ENCODE measurements at places on chromosomes 12 and 14.

GRCh38 chr12:46661110-46661845, 164.5 kb downstream of the SLC38A4 start:
- no peak for DNase-seq

- DNase-seq = no peak
Measured at GRCh38 chr14:24794644-24795305, 160.8 kb upstream of the GZMB start.

- no peak for DNase-seq
Measured at GRCh38 chr12:71142016-71142415, 15.8 kb downstream of the TSPAN8 start.

GRCh38 chr14:49769171-49769570, 1.2 kb downstream of the KLHDC2 start:
- no peak for DNase-seq

GRCh38 chr12:109423392-109423791, 53.7 kb downstream of the KCTD10 start:
- no peak for DNase-seq

DNA sequence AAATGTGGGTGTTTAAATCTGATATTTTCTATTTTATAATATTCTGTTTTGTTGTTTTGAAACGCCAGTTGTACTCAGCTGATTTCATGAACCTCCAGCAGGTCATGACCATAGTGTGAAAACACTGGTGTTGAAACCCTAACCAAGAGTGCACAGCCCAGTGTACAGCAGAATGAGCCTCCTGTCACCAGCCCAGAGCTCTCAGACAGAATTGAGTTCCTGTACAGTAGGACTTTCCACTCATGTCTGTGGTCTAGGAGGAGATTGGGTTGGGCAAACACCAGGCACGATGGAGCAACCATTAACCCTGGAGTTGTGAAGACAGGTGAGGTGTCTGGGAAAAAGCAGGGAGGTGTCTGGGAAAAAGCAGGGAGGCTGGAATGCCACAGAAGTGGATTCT, 908.8 kb downstream of the VRK1 start:
- no peak for DNase-seq

- DNase-seq = no peak
Measured at GRCh38 chr12:22051114-22051698, 5.2 kb downstream of the CMAS start.

DNA sequence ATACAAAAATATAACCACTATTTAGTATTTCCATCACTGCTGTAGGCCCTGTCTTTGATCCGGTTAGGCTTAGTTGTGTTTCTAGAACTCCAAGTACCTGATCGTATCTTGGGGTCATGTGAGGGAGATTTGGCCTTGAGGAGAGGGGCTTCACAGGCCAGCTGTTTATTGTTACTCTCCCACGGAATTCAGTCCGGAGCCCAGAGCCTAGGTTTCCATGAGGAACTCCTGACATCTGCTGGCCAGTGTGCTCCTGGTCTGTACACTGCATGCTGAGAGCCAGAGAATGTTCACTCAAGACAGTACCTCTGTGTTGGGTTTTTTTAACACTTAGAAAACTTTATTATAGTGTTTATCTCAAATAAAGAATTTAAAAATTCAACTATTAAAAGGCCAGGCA, 341.0 kb upstream of the TMEM132C start:
- DNase-seq = peak; percentile 53

GRCh38 chr14:58738189-58738836, 100.6 kb downstream of the DACT1 start:
- DNase-seq = no peak

DNA sequence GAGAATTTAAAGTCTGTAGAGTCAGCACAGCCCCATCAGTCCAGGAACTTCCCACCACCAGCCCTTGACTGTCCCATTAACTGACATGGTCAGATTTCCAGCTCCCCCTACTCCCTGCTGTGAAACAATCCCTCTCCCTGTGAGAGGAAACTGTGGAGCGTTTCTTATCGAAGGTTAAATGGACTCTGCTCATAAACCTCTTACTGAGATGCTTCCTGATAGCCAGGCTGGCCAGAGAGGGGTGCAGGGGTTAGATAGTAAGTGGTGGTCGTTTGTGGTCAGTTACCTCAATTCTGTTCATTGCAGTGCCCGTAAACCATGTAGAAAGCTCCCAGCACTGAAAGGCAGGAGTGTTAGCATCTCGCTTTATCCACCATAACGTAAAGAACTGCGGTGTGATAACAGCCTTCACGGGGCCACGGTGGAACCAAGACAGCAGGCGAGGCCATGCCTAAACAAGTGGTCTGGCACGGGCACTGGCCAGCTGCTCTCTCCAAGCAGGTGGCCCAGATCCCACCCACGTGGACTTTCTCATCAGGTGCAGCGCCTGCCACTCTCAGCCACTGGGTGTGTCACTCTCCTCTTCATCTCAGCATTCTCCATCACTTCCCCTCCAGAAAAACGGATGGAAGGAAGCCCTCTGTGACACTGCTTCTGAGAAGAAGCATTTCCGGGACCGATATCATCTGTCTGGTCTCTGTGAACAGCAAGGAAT, 102.2 kb downstream of the FBXL14 start:
- no peak for DNase-seq

GRCh38 chr12:28034271-28034670, 61.7 kb upstream of the PTHLH start:
- no peak for DNase-seq

- DNase-seq = no peak
Measured at GRCh38 chr12:115574826-115575225, 702.7 kb downstream of the MED13L start.

DNA sequence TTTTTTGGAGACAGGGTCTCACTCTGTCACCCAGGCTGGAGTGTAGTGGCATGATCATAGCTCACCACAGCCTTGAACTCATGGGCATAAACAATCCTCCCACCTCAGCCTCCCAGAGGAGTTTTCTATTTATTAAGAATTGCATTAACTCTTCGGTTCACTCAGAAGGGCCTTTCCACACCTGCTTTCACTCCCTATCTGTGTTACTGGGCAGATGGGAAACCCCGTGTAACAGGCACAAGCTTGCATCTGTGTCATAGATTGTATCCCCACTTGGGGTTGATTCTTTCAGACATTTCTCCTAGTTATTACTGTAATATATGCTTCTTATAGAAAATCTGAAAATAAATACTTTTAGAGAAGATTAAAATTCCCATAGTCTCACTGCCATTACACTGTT, 38.7 kb downstream of the STX2 start:
- no peak for DNase-seq

DNA sequence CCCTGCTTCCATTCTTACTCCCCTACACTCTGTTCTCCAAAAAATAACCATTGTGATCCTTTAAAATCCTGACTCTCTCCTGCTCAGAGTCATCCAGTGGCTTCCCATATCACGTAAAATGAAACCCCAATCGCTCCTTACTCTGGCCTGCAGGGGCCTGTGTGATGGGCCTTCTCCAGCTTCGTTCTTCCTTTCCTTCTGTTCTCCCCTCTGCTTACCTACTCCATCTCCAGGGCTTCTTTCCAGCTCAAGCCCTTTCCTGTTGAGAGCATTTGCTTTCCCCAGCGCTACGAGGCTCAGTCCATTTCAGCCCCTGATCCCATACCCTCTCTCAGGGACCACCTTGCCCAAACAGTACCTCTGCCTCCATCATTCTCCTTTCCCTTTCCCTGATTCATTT, 144.4 kb upstream of the ARHGAP5 start:
- no peak for DNase-seq

- no peak for DNase-seq
Measured at GRCh38 chr14:100609331-100609870, 22.2 kb upstream of the BEGAIN start.

- no peak for DNase-seq
Measured at GRCh38 chr12:118536306-118536906, 160.1 kb downstream of the SUDS3 start.

GRCh38 chr12:105949391-105949790, 189.4 kb downstream of the NUAK1 start:
- DNase-seq = no peak

DNA sequence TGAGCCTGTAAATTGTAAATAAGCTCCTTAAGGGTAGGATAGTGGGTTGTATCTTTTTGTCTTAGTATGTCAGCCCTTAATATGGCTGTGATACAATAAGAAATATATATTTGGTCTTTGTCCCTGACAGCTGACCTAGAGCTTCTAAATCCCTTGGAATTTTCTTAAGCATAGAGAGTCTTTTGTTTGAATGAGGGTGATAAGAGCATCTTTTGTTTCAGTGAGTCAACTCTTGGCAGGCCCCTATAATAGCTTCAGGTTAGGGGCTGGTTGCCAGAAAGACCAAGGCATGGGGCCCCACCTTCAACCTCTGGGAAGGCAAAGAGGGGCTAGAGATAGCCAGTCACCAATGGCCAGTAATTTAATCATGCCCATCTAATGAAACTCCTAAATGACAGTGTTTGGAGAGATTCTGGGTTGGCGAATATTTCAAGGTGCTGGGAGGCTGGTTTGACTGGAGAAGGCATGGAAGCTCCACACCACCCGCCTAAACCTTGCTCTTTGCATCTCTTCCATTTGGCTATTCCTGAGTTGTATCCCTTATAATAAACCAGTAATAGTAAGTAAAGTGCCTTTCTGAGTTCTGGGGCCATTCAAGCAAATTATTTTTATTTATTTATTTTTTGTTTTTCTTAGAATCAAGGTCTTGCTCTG, 10.5 kb downstream of the PALS1 start:
- DNase-seq = no peak

- no peak for DNase-seq
Measured at GRCh38 chr14:78028471-78028870, 141.7 kb upstream of the NRXN3 start.

- no peak for DNase-seq
Measured at GRCh38 chr12:131597333-131597732, 113.6 kb upstream of the SFSWAP start.

- no peak for DNase-seq
Measured at GRCh38 chr14:94374116-94374515, 14.3 kb downstream of the SERPINA1 start.

- no peak for DNase-seq
Measured at GRCh38 chr12:94856324-94856723, 147.2 kb downstream of the NDUFA12 start.

GRCh38 chr12:124292385-124292784, 2.5 kb upstream of the RFLNA start:
- no peak for DNase-seq

DNA sequence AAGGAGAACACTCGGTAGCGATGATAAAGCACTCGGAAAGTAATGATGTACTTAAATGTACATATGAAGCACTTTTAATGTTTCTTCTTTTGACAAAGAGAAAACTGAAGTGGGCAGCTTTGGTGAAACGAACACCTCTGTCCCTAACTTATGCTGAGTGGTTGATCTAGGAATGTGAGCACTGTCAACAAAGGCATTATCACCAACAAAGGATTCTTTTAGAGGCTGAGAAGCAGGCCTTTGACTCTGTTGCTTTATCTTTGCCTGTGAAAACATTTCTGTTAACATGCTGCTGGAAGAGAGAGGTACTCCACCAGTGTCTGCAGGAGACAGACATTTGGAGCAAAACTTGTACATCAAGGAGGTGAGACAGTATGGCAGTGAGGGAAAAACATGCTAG, 103.2 kb upstream of the VRK1 start:
- DNase-seq = no peak

- DNase-seq = no peak
Measured at GRCh38 chr12:22275843-22276242, 58.7 kb downstream of the ST8SIA1 start.

DNA sequence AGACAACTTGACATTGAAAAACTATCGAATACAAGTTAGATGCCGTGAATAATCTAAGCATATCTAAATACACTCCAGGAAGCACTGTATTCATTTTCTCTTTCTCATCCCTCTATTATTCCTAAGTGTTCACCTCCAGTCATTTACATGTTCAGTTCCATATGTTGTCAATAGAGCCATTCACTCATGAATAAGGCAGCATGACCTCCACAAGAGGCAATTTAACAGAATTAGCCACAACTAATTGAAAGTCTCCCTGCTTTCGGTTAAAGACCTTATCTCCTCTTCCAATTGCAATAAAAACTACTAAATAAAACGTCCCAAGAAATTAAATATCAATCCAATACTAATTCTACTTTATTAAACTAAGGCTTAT, 1.8 kb downstream of the LRIG3 start:
- DNase-seq = no peak

- DNase-seq = no peak
Measured at GRCh38 chr12:58920961-58921861, 907 bp upstream of the LRIG3 start.

- no peak for DNase-seq
Measured at GRCh38 chr14:85475113-85475512, 54.8 kb upstream of the FLRT2 start.

DNA sequence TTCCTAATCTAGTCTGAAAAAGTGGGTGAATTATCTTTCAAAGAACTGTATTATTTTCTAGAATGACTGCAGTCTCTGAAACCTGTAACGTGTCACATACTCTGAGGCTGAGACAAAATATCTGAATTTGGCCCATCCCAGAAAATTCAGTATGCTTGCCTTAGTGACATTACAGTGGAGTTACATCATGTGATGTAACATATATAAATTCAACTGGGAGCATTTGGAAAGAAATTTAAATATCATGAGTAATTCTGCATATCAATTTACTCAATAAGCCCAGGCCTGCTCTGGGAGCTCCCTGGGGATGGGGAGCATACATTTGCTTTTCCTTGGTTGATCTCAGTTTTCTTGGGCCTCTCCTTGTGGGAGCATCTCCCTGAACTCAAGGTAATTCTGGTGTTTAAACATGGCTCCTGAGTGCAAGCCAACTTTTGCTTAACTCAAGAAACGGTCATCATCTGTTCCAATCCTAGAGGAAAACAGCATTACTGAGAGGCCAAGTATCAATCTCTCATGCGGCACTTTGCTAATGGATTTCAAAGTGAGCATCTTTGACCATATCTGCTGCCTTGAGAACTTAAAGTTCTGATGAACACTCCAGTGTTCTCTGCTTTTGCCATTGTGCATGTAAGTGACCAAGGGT, 54.4 kb downstream of the AKAP6 start:
- DNase-seq = no peak

DNA sequence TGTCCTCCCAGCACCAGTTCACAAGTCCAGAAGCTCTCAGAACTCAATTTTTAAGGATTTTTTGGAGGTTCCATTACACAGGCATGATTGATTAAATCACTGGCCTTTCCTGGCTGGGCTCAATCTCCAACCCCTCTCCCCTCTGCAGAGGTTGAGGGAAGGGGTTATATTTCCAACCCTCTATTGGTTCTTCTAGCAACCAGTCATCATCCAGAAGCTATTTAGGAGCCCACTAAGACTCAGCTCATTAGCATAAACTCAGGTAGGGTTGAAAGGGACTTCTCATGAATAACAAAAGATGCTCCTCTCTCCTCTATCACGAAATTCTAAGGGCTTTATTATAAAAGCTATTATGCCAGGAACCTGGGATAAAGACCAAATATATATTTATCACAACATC, 41.5 kb downstream of the SPPL3 start:
- no peak for DNase-seq

DNA sequence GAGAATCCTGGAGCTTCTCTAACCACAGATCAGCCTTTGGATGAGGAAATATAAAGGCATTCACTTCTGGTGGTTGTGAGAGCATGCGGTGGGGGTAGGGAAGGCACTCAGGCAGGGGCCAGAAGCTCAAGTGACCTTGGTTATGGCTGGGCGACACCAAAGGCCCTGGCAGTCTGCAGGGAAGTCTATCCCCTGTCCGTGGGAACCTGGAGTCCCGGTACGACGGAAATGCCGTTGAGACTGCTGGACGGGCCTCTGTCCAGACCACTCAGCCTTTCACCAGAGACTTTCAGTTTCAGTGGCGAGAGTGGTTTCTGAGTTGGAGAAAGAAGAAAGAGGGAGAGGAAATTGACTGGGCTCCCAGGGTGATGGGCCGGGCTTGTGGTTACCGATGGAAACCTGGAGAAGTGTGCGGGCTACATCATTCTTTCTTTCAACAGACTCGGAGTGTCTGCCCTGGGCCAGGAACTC, 20.9 kb downstream of the ISCA2 start:
- no peak for DNase-seq

Measured in dorsolateral prefrontal cortex (tissue), 122 donors.